ENCODE measurements at places on chromosomes 16 and 17.
A peak's percentile ranks its signal among the peaks of the same experiment; 100 is the strongest.

DNA sequence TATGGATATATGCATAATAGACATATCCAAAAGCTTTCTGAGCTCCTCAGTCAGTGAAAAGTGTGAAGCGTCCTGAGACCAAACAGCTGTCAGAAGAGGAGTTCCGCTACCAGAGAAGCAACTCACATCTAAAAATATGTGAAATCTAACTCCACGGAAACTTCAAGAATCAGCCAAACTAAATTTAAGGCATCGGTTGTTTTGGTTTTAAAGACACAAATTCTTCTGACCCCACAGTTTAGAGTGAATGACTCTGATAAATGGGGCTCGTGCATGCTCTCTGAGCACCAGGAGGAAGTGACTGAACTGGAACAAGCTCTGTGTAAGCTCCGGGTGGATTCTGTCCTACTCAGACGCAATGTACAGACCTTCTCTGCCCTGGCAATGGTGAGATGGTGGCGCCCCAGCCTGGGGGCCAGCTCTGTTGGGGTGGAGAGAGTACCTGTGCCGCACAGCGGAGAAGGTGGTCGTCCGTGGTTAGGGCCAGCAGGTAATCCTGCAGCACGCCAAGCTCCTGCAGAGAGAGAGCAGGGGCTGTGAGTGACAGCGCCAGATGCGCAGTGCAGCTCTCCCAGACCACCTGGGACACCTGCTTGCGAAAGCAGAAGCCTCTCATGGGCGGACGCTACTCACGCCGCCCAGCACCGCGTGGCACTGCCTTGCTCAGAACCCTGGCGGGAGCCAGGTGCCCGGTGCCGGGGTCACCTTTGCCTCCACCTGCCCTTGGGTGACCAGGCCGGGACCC, 44.4 kb upstream of the ATP2A3 start:
- DNase-seq, result no peak

- no peak for DNase-seq
These were observed 12.6 kb downstream of the UTS2R start for GRCh38 chr17:82384051-82384729.

- DNase-seq, result no peak
These were observed 1.5 kb upstream of the SOX9 start for GRCh38 chr17:72119077-72119872.

GRCh38 chr16:58428621-58429542, 36.6 kb downstream of the GINS3 start:
- no peak for DNase-seq

DNA sequence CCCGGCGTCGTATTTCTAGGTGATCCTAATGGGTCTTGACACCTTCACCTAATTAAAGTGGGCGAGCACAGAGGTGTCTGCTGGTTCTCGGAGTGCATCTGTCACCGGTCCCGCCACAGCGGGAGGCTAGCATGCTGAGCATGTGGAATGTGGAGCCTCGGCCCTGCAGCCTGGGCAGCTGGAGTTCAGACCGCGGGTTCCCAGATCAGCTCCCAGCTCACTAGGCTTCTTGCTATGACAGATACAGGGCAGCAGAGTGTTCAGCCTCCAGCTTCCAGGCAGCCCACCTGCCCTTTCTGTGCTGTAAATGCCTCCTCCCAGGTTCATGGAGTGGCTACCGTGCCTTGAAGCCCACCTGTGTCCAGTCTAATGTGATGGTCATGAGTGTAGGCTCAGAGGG, 166.7 kb downstream of the CPPED1 start:
- DNase-seq, result no peak

DNA sequence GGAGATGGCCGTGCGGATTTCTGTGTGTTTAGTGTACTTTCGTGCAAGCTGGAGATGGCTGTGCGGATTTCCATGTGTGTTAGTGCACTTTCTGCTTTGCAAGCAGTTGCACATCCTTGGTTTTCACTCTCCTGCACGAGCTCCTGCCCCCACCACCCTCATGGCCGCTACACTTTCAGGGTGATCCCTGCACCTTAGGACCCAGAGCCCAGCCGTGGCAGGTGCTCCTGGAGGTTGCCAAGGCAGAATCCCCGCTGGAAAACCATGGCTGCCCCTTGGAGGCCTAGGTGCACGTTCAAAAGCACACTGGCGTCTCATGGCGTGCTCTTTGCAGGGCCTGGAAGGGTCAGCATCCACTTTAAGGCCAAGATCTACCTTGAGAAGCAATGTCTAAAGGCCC, 311.0 kb upstream of the TNRC6C start:
- DNase-seq, result no peak

DNA sequence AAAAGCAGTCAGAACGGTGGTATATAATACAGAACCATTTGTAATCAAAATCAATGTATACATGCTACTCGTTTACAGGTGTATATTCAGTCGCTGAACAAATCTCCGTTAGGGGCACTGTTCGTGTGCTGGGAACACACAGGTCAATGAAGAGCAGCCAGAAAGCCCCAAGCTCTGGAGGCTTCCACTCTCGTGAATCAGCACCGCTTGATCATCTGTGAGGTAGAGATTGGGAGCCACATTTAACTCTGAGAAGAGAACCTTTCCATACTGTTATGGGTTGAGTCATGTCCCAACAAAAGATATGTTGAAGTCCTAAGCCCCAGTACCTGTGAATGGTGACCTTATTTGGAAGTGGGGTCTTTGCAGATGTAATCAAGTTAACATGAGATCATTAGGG, 5.4 kb upstream of the CYTH1 start:
- no peak for DNase-seq

- DNase-seq, result no peak
These were observed 45.8 kb downstream of the MPRIP start for GRCh38 chr17:17088086-17088485.

GRCh38 chr16:27052007-27052406, 14.7 kb upstream of the C16orf82 start:
- no peak for DNase-seq

GRCh38 chr17:19017804-19018599, 13.4 kb upstream of the FAM83G start:
- no peak for DNase-seq

DNA sequence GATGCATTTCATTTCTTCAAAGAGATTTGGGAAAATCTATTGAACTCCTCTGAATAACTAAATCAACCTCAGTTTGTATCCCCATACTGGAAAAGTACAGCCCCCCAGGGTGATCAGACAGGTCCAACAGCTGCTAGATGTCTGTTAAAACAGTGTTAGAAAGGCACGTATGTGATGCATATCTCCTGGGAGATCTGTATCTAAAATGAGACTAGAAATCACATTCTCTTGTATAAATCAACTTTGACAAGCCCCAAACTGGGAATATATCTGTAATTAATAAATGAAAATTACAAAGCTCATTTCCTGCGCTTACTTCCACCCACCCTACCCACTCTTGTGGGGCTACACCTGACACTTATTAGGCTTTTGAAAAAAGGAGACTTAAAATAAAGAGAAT, 3.8 kb upstream of the KIF2B start:
- DNase-seq, result no peak

GRCh38 chr17:45395569-45396415, 36.9 kb downstream of the ARHGAP27 start:
- DNase-seq, result no peak

GRCh38 chr16:13835387-13835786, 84.6 kb upstream of the ERCC4 start:
- no peak for DNase-seq

DNA sequence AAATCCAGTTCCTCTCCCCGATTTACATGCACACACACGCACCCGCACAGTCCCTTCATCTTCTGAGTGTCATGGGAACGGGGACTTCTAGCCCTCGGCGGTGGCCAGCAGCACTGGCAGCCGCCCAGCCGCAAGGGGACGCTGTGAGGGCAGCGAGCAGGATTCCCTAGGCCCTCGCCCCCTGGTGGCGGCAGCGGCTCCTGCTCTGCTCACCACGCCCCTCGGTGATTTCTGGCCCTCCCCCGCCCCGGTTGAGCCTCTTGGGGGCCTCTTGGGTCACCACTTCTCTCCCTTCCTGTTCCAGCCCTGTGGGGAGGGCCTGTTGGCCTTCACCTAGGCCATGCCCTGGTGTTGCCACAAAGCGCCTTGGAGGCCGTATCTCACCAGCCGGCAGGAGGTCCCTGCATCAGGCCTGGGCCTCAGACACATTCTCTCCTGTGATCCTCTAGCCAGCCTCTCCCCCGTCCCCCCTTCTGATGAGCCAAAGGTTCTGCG, 75.2 kb upstream of the KSR1 start:
- peak; percentile 23 for DNase-seq

GRCh38 chr17:33945646-33946546, 309.2 kb upstream of the CCL2 start:
- DNase-seq, result no peak

GRCh38 chr17:31444026-31444425, 52.6 kb downstream of the RAB11FIP4 start:
- no peak for DNase-seq

DNA sequence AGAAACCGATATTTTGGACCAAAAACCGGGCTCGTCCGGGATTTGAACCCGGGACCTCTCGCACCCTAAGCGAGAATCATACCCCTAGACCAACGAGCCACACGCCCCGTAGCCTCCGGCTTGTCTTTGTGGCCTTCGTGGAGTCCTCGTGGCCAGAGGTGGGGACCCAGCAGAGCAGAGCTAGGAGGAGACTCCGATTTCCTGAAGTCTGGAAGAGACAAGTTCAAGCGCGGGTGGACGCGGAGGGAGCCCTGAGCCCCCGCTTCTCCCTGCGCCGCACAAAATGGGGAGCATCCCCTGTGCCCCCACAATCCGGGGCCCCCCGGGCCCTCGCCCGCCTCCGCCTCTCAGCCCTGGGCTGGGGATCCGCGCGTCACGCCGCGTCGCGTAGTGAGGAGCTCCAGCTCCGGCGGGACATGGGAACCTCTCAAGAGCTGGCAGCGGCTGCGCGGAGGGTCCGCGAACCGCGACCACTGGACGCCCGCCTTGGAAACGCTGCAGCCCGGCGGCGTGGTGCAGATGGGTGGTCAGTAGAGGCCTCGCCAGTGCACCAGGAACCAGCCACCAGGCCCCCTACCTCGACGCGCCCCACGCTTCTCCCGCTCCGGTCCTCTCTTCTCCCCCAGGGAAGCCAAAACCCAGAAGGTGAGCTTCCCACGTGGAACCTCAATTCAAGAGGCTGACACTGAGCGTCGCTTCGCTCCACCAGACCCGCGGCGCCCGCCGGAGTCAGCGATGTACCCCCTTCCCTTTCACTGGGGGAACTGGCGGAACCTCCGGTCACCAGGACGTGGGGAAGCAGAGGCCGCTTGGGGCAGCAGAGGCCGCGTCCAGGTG, 5.2 kb upstream of the OR1F1 start:
- no peak for DNase-seq

DNA sequence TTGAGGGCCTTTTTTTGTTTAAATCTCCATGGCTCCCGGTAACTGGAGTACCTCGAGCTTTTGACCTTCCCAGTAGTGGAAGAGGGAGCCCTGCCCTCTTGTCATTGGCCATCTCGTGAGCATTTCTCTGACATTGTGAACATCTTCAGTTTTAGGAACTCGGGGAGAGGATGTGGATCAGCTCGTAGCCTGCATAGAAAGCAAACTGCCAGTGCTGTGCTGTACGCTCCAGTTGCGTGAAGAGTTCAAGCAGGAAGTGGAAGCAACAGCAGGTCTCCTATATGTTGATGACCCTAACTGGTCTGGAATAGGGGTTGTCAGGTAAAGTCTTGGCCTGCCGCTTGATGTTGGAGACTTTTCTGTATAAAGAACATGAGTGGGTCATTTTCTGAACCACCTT, 24.3 kb downstream of the NTAN1 start:
- DNase-seq, result no peak

DNA sequence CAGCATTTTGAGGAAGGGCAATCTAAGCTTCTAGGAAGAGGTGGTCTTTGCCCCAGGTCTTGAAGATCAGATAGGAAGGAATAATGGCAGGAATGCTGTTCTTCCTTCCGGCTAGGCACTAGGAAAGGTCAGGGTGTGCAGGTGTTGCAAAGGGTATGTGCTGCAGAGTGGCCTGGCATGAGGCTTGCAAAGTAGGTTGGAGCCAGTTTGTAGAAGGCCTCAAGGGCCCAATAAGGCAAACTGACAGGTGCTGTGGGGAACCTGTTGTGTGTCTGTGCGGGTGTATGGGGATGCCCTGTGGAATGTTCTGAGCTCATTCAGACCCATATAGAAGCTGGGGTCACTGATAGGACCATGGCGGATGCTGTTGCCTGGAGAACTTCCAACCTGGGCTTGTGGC, 12.7 kb downstream of the MSI2 start:
- no peak for DNase-seq

GRCh38 chr17:48746916-48747444, 18.4 kb upstream of the HOXB13 start:
- DNase-seq, result no peak

GRCh38 chr17:46057366-46057765, 58.3 kb downstream of the STH start:
- no peak for DNase-seq

DNA sequence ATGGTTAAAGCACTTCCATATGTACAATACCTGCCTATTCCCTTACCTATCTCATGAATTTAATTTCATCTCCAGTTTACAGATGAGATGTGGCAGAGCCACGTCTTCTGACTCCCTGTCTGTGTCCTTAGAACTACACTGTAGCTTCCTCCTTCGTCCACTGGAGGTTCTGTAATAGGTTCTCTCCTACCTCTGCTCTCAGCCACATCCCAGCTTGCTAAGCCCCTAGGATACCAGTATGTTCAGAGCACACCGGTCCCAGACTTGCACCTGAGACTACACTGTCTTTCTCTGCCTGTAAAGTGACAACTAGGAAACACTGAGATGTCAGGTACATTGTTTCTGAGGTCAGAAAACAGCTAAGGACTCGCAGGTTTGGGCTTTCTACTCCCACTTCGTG, 3.8 kb upstream of the RASL10B start:
- DNase-seq, result no peak

GRCh38 chr16:56994311-56994710, 5.0 kb downstream of the NLRC5 start:
- DNase-seq, result no peak

GRCh38 chr17:57114085-57114673, 29.1 kb downstream of the AKAP1 start:
- no peak for DNase-seq

- DNase-seq, result no peak
These were observed 648 bp upstream of the RBFOX1 start for GRCh38 chr16:7331997-7332396.

DNA sequence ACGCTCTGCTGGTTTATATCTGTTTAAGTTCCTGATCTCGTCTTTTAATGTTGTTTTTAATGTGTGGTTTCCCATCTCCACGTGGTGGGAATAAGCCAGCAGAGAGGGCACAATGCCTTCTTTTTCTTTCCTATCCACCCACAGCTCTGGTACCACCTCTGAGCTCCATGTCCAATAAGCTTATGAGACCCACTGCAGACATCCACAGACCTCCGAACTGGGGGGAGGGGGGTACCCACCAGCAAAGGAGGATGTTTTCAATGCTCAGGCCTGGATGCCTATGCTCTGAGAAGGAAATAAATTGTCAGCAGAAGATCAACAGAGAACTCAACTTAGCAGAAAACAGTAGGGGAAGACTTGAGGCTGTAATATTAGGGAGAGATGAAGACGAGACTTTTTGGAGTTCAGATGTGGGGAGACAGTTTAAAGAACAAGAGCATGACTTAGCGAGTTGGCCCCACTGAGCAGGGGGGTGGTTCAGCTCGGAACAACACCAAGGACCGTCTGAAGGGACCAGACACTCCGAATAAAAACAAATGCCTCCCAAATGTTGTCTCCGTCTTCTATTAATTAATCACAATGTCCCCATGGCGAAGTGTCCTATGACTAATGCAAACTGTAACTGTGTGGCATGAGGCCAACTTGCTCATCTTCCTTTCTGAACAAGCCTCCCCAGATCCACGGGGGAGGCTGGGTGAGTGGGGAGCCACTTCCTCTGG, 62.7 kb downstream of the GAS7 start:
- no peak for DNase-seq

Data from GDM1 (cell line).